ENCODE measurements at places on chromosomes 6 and 20.

GRCh38 chr20:1273366-1273765 lies 7.3 kb downstream of the SNPH start:
- no peak for DNase-seq

- peak; percentile 30 for DNase-seq
Measured at GRCh38 chr6:46419576-46420002, 71.7 kb downstream of the RCAN2 start.

GRCh38 chr6:157229132-157229618 lies 94.1 kb downstream of the TMEM242 start:
- no peak for DNase-seq

DNA sequence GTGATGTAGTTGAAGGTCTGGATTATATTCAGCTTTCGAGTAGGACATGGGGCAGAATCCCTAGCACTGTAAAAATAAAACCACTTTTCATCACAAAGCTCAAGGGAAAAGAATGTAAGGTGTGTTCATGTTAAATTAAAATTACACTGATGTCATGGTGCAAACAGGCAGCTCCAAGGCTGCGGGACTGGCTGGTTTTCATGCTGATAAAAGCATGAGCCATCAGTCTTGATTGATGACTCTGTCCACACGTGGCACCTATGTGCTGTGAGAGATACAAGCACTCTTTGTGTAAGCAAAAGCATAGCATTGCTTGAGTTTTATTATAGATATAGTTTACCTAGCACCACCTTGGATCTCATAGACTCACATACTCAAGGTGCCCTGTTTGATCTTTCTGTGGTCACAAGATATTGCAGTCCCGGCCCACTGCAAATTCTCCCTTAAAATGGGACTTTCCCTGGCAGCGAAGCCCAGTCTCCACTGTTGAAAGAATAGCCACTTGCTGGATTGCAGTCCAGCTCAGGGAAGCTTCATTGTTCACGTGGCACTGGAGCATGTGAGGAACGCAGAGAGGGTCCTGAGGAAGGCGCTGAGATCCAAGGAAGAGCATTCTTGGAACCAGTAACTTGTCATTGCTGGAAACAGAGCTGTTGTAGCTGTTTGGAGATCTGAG lies 90.6 kb downstream of the TIAM2 start:
- DNase-seq: no peak

GRCh38 chr6:33609528-33609927 lies 11.6 kb upstream of the ITPR3 start:
- peak; percentile 37 for DNase-seq

GRCh38 chr6:50102676-50103075 lies 52.9 kb upstream of the DEFB112 start:
- no peak for DNase-seq

DNA sequence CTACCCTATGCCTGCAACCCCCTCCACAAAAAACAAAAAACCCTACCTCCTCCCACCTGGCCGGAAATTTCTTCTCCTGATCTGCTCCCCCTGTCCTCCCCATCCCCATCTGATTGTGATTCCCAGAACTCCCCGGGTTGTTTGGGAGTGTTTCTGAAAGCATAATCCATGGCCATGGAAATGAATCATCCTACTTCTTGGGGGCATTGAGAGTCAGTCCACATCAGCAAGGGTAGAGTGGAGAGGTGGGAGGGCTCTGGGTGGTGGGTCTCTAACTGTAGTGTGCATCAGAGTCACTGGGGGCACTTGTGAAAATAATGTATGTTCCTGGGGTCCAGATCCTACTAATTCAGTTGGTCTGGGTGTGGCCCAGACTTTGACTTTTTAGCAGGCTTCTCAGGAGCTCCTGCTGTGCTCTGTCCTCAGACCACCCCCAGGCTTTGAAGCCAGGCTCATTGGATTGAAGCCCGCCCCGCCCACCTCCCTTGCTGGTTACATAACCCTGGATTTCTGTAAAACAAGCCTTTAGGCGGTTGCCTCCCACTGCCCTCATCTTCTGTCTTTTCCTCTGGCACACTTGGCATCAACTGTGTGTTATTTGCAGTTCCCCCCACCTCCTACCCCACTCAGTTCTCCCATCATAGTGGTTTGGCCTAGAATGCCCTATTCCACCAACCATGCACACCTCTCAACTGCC lies 10.5 kb downstream of the PIGT start:
- DNase-seq: no peak

All from gastrocnemius medialis (tissue), 4 donors.